ENCODE measurements at places on chromosomes 6 and 20.

GRCh38 chr6:152323376-152323775 lies 313.8 kb downstream of the SYNE1 start:
- no peak for DNase-seq

DNA sequence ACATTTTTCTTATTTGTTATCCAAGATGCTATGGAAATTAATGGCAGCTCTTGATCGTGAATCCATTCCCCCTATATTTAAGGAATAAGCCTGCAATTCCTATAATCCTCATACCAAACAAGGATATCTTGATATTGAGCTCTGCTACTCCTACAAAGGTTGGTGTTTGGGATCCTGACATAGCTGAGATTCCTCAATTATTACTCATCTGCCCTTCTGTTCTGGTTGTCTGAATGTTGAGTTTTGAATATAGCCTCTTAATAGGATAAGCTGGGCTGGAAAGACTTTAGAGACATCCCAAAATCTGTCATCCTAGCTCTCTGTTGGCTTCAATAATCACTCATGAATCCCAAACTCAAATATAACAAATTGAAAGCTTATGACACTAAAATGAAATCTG lies 49.9 kb downstream of the CLIC5 start:
- DNase-seq = no peak

GRCh38 chr20:59022754-59023153 lies 3.5 kb downstream of the TUBB1 start:
- no peak for DNase-seq

GRCh38 chr20:64247307-64247618 lies 8.3 kb upstream of the PCMTD2 start:
- DNase-seq = no peak

DNA sequence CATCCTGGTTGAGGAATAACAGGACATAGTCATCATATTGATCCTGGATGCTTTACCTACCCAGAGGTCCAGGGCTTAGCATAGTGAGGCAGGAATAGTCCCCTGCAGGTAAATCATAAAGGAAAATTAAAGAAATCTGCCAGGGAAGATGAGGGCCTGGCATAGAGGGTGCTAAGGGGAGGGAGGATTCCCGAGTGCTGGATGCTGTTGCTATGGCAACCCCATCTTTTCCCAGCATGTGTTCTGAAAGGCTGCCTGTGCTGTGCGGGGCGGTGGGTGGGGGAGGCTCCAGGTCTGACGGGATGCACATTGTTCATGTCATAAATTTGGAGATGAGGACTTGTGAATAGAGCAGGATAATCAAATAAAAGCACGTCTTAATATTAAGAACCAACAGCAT lies 212.6 kb upstream of the PCSK2 start:
- no peak for DNase-seq

GRCh38 chr6:108941281-108941680 lies 93.1 kb downstream of the ARMC2 start:
- no peak for DNase-seq

DNA sequence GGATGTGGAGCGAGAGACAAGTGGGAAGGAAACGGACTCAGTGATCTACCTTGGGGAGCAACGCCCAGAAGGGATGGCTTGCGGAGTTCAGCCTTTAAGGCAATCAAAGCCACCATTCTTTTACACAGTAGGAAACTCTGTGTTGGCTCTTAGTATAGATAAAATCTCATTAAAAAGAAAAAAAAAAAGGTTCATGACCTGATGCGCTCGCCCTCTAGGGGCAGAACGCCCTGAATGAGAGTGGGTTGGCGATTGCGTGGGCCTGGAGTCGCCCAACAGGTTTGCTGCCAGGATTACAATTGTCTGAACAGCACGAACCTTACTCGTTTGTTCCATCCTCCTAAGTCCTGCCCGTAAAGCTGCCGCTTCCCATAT lies 1.2 kb downstream of the TPD52L1 start:
- DNase-seq = no peak

DNA sequence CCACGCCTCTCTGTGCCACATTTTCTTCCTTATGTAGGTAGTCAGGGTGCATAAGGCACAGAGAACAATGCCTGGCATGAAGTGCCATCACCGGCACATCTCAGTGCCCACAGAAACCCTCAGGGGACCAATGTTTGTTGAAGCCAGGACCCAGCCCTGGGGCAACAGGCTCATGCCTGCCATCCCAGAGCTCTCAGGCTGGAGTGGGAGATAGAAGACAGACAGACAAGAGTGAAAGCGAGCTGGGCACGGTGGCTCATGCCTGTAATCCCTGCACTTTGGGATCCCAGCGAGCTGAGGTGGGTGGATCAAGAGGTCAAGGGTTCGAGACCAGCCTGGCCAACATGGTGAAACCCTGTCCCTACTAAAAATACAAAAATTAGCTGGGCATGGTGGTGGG lies 13.5 kb downstream of the EFCAB8 start:
- no peak for DNase-seq

DNA sequence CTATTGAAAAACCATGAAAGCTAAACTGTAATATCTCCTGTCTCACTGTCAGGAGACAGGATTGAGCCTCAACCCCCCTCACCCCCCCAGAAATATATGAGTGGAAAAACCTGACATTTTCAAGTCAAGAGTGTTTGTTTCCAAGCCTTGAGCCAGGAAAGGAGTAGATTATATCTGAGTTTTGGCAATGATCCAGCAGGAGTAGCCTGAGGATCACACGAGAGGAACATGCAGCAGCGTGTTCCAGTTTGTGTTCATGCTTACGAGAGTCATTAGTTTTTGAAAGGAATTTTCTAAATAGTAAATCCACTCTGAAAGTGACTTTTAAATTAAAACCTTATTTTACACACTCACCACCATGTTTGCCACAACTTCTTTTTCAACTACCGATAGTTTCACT lies 15.8 kb downstream of the IL22RA2 start:
- no peak for DNase-seq

- DNase-seq = no peak
Measured at GRCh38 chr6:144840619-144841018, 555.5 kb downstream of the UTRN start.

GRCh38 chr6:20467437-20467836 lies 65.8 kb downstream of the E2F3 start:
- DNase-seq = peak; percentile 32

DNA sequence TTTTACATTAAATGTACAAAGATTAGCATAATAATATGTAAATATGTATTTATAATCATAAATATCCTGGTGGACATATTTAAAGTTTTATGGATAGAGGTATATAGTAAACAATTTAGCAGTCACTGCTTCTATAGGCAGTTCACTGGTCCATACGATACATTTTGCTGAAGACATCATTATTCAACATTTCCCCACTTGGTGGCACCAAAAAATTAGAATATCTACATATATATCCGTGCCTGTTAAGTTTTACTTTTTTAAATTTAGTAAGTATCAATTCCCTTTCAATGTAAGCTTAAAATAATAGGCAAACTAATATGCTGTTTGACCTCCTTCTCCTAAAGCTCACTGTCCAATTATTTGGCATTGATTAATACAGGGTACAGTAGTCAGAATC lies 64.2 kb downstream of the LMBRD1 start:
- DNase-seq = no peak

GRCh38 chr20:62553136-62553837 lies 77.5 kb upstream of the GATA5 start:
- DNase-seq = no peak

DNA sequence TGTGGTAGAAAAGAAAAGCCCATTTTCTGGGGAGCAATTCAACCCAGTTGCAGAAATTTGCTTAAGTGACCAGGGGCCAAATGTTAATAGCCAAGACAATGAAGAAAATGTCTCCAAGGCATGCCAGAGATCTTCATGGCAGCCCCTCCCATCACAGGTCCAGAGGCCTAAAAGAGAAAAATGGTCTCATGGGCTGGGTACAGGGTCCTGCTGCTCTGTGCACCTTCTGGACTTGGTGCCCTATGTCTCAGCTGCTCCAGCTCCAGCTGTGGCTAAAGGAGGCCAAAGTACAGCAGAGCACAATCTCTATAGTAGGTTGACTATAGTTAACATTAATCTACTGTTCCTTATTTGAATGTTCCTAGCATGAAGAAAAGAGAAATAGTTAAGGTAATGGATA lies 44.7 kb downstream of the FRK start:
- DNase-seq = no peak

DNA sequence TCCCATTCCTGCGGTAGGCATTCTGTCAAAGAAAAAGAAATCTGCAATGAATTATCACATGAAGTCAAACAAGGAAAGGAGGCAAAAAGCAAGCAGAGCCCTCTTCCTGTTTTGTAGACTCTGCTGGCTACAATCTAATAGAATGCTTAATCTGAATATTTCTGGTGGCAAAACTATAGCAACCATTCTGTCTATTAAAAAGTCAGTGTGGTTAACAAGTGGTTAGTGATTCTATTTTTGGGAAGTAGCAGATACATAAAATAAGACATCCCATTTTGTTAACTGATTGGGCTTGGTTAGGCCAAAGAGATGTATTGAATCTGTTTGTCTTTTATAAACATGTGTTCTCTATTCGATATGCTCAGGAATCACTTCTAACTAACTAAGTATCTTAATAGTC lies 442.3 kb downstream of the CDC5L start:
- peak; percentile 9 for DNase-seq

DNA sequence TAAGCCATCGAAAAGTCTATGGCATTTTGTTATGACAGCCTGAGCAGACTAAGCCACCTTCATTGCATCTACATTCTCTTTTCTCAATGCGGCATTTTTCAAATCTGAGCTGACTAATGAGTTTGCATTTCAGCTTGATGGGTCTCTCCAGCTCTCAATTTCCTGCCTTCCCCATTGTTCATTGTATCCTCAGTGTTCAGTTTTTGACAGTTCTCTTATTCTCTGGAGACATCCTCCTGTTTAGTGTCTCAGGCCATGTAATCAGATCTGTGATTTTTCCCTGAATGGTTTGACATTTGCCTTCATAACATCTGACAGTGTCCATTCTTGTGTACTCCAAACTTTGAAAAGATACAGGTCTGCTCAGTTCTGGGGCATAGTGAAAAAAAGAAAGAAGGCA lies 27.9 kb upstream of the MCM3 start:
- no peak for DNase-seq

GRCh38 chr6:98484696-98485095 lies 349.7 kb upstream of the POU3F2 start:
- DNase-seq = no peak

GRCh38 chr20:37393196-37393862 lies 47.4 kb downstream of the SRC start:
- no peak for DNase-seq

DNA sequence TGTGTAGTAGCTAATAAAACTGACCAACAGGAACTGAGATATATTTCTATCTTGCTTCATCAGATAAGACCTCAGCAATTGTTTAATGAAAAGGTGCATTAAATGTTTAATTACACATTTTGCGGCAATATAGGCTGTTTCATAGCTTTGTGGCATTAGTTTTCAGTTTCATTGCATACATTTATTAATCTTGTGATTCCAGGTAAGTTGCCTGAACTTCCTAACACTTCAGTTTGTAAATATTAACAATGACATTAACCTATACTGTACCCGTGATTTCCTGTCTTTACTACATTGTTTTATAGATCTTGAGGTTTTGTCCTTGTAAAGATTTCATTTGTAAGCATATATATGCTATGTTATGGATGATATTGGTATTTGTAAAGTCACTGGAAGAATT lies 66.5 kb downstream of the PKIB start:
- DNase-seq = no peak

GRCh38 chr6:20566109-20566508 lies 31.9 kb downstream of the CDKAL1 start:
- no peak for DNase-seq

GRCh38 chr20:22963581-22963980 lies 71.5 kb upstream of the SSTR4 start:
- DNase-seq = no peak

- DNase-seq = peak; percentile 51
Measured at GRCh38 chr6:73134588-73134987, 90.7 kb downstream of the KHDC1L start.

DNA sequence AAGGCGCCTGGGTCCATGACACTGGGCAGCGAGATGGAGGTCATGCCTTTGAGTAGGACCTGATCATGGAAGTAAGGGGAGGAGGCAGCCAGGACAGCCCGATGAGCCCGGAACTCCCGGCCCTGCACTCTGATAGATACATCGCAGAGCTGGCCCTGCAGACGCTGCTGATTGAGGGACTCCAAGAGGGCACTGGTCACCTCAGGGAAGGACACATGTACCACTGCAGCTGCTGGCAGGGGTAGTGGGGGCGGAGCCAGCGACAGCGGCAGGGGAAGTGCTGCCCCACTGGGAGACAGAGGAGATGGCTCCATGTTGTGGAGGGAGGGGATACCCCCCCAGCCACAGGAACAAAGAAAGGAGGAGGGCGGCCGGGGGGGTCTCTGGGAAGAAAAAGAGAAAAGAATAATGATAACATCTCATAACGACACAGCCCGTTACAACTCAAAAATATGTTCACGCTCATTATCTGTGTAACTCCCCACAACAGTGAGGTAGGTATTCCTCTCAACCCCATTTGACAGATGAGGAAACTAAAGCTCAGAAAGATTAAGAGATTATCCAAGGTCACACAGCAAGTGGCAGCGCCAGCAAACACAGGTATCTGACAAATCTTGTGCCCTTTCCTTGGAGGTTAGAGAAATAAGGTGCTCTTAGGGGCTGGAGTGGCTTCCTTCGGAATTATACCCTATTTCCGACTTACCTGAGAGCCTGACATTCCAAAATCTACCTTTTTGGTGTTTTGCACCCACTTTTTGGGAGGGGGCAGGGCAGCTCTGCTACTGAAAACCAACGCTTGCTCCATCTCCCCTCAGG lies 733 bp downstream of the ZBTB22 start:
- no peak for DNase-seq

- no peak for DNase-seq
Measured at GRCh38 chr6:29679962-29680361, 990 bp downstream of the ZFP57 start.

- DNase-seq = no peak
Measured at GRCh38 chr20:45176526-45177267, 2.0 kb downstream of the PI3 start.

- DNase-seq = no peak
Measured at GRCh38 chr6:137877606-137878005, 10.5 kb downstream of the TNFAIP3 start.

GRCh38 chr6:151655099-151655498 lies 152.4 kb upstream of the ESR1 start:
- no peak for DNase-seq

- DNase-seq = no peak
Measured at GRCh38 chr6:4861564-4861963, 85.4 kb downstream of the CDYL start.

DNA sequence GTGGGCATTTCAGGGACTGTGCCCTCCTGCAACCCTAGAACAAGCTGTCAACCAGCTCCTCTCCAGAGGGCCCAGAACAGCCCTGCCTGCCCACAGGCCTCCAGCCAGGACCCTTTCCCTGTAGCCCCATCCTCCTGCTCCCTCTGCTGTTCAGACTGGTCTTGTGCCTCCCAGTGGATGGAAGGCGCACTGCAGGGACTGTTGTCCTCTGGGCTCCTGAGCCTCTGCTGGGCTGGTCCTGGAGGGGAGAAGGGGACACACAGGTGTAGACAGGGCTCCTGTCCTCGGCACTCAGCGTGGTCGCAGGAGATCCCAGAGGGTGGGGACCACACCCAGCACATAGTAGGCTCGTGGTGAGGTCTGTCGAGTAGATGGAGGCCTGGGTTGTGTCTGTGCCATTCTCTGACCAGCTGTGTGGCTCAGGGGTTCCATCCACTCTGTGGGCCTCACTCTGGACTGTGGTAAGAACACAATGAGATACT lies 11.5 kb downstream of the ITPR3 start:
- DNase-seq = peak; percentile 48

GRCh38 chr6:117483004-117483644 lies 650 bp downstream of the DCBLD1 start:
- DNase-seq = peak; percentile 65

- no peak for DNase-seq
Measured at GRCh38 chr6:140849456-140849855, 1283.3 kb upstream of the GJE1 start.

GRCh38 chr6:167152862-167153261 lies 4.9 kb downstream of the GPR31 start:
- DNase-seq = peak; percentile 68
